ENCODE measurements at places on chromosomes 7 and 10. TPM values are rescaled to one million over a fixed set of nuclear protein-coding genes. Genes with fewer than 3 reads are reported as not detected.

GRCh38 chr7:74583630-74584029, 73.9 kb upstream of the GTF2I start:
- H3K27ac ChIP-seq = no peak overlapping the region
- no peaks in the 10 kb centered on the region for H3K27me3 ChIP-seq
- no peak for DNase-seq
- H3K4me1 ChIP-seq = no peaks in the 10 kb centered on the region

GRCh38 chr7:113279256-113279655, 160.9 kb upstream of the SMIM30 start:
- H3K4me1 ChIP-seq = peaks cover 3% of the 10 kb centered on the region
- H3K27me3 ChIP-seq = peaks cover 6% of the 10 kb centered on the region
- DNase-seq = no peak

GHRHR gene
- total RNA-seq = not detected

DNA sequence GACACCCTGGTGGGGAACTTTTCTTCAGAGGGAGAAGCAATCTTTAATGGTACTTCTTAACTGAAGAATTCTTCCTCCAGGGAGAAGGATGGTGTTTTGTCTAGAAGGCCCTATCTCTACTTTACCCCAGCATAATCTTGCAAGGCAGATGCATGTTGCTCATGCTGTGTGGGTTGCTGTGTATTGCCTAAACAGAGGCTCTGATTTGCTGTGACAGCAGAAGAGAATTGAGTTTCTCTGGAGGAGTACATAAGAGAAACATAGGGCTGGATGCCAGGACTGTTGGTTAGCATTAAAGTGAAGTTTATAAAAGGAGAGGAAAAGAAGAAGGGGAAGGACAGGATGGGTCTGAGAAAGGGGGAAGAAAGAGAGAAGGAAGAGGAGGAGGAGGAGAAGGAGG, 248.1 kb upstream of the HPS1 start:
- no peak for DNase-seq
- peaks cover 12% of the 10 kb centered on the region for H3K27me3 ChIP-seq
- no peak overlapping the region for H3K4me3 ChIP-seq
- H3K36me3 ChIP-seq = no peaks in the 10 kb centered on the region
- no peaks in the 10 kb centered on the region for H3K4me1 ChIP-seq

- no peak overlapping the region for H3K27ac ChIP-seq
- DNase-seq = no peak
- H3K27me3 ChIP-seq = no peaks in the 10 kb centered on the region
- H3K36me3 ChIP-seq = peaks cover 19% of the 10 kb centered on the region
- H3K4me1 ChIP-seq = peaks cover 8% of the 10 kb centered on the region
- no peak overlapping the region for H3K4me3 ChIP-seq
These were observed 54.1 kb downstream of the NOD1 start for GRCh38 chr7:30424506-30424905.

GRCh38 chr7:46908770-46909169, 673.1 kb downstream of the TNS3 start:
- no peaks in the 10 kb centered on the region for H3K27me3 ChIP-seq
- H3K4me1 ChIP-seq = no peaks in the 10 kb centered on the region
- no peak overlapping the region for H3K27ac ChIP-seq
- no peak for DNase-seq
- H3K36me3 ChIP-seq = no peaks in the 10 kb centered on the region
- H3K4me3 ChIP-seq = no peak overlapping the region

VSTM2A gene
- not detected for total RNA-seq

DNA sequence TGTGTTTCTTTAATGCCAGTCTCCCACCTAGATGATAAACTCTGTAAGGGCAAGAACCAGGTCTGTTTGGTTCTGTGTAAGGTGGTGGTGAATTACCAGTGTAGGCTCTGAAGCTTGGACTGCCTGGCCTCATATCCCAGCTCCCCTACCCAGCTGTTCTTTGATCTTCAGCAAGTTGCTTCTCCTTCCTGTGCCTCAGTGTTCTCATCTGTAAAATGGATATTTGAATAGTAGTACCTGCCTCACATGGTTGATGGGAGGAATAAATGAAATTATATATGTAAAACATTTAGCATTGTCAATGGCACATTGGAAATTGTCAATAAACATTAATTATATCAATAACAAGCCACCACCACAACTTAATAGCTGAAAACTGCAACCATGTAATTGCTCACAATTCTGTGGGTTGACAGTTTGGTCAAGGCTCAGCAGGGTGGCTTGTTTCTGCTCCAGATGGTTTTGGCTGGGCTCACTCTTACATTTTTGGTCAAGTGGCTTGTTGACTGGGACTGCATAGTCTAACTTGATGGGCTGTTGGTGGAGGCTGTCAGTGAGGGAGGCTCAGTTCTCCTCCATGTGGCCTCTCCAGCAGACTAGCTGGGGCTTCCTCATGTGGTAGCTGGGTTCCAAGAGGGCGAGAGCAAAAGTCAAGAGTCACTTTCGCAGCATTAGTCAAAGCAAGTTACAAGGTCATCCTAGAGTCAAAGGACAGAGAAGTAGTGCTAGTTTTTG, 84.5 kb upstream of the DUSP5 start:
- H3K4me3 ChIP-seq = no peak overlapping the region
- no peaks in the 10 kb centered on the region for H3K27me3 ChIP-seq
- peaks cover 69% of the 10 kb centered on the region for H3K4me1 ChIP-seq
- DNase-seq = peak; percentile 54

- no peak overlapping the region for H3K27ac ChIP-seq
- DNase-seq = no peak
- H3K4me1 ChIP-seq = no peaks in the 10 kb centered on the region
- peaks cover 4% of the 10 kb centered on the region for H3K36me3 ChIP-seq
- H3K27me3 ChIP-seq = peaks cover 6% of the 10 kb centered on the region
These were observed 66.2 kb upstream of the SDK1 start for GRCh38 chr7:3234851-3235250.
